Amygdala (tissue), 56 donors: ENCODE measurements at places on chromosomes 2 and 18.
A peak's percentile ranks its signal among the peaks of the same experiment; 100 is the strongest.

DNA sequence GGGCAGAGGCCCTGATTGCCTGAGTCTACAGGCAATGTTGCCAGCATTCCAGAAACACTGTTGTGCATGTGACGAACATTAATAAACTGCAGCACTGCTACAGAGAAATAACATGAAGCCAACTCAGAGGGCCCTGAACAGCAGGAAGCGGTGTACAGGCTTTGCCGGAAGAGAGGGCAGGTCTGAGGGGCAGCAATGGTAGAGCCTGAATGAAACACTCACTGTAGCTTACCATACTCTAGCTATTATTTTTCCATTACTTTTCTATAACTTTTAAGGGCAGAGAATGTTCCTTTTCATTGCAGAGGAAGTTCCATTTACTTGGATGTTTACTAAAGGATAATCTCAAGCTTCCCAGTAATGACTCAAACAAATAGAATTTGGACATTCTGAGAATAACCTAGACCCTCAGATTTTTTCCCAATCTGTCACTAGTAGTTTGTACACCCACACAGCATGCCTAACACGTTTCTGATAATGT is 150.4 kb downstream of the MTX2 start:
- DNase-seq = no peak

DNA sequence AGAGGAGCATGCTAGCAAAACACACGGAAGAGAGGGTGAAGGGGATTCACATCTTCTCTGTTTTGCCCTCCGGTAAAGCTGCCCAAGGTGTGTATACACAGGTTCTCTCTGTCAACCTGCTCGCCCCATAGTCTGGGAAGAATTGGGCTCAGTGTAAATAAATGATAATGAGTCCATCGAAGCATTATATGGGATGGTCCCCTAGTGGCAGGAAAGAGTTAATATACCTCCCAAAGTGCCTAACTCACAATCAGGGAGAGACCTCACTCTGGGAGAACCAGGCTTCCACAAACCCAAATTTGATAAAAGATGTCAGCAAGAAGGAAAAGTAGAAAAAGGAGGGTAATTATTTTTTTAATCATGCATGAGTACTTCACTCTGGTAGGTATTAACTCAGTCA is 262.2 kb upstream of the ZNF521 start:
- DNase-seq = no peak

DNA sequence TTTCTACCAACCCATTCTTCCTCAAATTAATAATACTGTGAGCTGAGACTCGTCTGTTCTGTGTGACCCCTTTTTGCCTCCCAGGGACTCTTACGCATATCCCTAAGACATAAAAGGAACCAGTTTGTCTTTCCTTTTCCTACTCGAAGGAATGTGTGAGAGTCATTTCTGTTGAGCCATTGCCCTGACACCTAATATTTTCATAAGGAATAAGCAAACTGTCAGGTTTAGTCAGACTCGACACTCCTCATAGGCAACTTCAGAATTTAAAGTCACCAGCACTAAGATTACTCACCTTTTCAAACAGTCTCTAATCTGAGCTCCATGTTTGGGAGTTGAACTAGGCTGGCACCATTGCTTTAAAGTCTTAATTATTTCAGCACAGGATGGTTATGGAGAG is 305.5 kb downstream of the IKZF2 start:
- DNase-seq = no peak

GRCh38 chr2:12318427-12319057 is 398.2 kb upstream of the TRIB2 start:
- DNase-seq = no peak

DNA sequence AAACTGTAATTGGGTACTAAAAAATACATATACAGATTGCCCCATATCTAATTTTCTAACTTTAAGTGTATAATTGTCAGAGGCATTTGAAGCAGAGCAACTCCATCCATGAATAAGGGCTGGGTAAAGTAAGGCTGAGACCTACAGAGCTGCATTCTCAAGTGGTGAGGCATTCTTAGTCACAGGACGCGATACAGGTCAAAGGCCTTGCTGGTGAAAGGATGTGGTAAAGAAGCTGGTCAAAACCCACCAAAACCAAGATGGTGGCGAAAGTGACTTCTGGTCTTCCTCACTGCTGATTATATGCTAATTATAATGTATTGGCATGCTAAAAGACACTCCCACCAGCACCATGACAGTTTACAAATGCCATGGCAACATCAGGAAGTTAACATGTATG is 50.0 kb downstream of the SLC8A1 start:
- no peak for DNase-seq

GRCh38 chr2:126707191-126707590 is 51.2 kb downstream of the GYPC start:
- DNase-seq = no peak

- DNase-seq = no peak
These were observed 177.8 kb upstream of the SCN7A start for GRCh38 chr2:166671801-166672200.

DNA sequence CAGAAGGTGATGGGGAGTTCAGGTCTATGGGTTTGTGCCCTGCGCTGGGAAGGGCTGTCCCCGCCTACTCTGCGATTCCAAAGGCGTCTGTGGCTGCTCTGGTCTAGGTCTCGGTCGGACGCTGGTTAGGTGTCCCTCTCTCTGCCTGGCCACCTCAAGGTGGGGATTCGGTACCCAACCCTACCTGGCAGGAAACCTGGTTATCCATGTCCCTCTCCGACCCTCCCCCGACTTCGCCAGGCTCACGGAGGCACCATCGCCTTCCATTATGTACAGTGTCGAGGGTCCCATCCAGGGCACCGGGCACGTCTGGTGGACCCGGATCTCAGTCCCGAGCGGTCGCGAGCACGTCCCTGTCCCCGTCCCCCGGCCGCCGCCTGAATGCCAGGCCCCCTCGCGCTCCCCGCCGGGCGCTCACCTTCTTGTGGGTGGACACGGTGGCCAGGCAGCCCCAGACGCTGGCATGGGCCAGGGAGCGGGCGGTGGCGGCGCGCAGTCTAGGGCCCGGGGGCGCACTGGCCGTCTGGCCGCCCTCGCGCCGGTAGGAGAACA is 628 bp downstream of the CREG2 start:
- DNase-seq = no peak

- DNase-seq = no peak
These were observed 182.9 kb downstream of the RTP5 start for GRCh38 chr2:242052421-242052820.

- no peak for DNase-seq
These were observed 60.5 kb upstream of the CYRIA start for GRCh38 chr2:16726147-16726546.

DNA sequence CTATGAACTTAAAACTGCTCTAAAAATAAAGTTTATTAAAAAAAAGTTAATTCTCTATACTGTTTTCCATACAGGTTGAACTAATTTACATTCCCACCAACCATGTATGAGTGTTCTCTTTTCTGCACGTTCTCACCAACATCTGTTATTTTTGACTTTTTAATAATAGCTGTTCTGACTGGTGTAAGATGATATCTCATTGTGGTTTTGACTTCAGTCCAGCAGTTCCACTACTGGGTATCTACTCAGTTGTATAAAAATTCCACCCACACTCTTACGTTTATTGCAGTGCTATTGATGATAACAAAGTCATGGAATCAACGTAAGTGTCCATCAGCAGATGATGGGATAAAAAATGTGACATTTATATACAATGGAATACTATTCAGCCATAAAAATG is 33.7 kb downstream of the SPAG16 start:
- DNase-seq = no peak

- no peak for DNase-seq
These were observed 16.7 kb downstream of the NOSTRIN start for GRCh38 chr2:168819050-168819715.

DNA sequence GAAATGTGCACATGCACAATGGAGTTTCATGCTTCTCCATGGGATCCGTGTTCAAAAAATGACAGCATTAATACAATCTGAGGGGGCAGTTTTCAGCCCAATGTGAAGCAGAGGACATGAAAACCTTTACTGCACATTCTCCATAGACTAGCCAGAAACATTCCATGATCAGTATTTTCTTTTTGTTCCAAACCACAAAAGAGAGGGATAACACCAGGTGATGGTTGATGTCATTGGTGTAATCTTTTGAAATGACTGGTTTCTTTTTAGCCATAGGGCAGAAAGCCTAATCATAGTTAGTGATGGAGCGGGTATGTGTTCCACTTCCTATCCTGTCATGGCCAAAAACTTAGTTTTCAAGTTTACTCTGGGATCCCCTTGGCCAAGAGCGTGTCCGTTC is 1.8 kb upstream of the KYNU start:
- no peak for DNase-seq

- no peak for DNase-seq
These were observed 35.2 kb downstream of the COPS8 start for GRCh38 chr2:237120916-237121315.

DNA sequence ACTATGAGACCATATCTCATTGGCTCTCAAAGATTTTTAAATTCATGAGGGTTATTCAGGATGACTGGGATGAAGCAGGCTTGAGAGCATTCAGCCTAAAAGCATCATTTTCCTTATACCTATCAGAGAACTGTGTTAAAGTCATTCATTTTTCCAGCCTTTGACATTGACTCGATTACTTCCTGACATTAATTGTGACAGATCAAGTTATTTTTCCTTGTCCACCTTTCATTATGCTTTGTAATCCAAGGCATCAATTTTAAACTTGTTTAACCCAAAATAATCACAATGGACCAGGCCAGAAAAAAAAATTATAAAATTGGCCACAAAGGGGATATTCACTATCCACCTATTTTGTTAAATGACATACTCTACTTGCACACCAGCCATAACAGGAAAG is 1606.8 kb upstream of the PIK3C3 start:
- DNase-seq = no peak

DNA sequence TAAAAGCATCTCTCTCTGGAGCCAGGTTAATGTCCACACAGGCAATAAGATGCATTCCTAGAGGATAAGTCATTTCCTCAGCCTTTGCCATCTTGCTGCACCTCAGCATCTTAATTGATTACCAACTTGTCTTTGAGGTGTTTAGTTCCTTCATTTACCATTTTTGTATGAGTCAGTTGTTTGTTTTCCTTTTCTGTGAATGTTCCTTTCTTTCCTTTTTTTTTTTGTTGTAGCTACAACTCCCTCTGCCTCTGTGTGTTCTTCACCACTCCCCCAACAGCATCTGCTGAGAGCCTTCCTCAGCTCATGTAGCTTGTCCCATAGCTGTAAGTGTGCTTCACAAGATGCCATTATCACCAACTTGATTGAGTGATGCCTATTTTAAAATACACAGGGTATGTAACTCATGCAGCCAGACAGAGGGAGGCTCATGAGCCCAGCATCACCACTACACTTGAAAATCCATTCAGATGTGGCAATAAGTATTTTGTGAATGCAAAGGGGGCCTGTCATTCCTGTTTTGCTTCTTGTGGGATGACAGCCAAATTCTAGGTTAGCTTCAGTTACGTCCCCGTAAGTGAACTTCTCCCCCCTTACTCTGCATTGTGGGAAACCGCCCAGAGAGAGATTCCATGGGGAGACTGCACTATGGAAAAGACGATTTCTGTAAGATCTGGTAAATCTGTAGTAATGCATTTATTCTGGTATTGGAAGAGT is 315.9 kb upstream of the ZEB2 start:
- no peak for DNase-seq

DNA sequence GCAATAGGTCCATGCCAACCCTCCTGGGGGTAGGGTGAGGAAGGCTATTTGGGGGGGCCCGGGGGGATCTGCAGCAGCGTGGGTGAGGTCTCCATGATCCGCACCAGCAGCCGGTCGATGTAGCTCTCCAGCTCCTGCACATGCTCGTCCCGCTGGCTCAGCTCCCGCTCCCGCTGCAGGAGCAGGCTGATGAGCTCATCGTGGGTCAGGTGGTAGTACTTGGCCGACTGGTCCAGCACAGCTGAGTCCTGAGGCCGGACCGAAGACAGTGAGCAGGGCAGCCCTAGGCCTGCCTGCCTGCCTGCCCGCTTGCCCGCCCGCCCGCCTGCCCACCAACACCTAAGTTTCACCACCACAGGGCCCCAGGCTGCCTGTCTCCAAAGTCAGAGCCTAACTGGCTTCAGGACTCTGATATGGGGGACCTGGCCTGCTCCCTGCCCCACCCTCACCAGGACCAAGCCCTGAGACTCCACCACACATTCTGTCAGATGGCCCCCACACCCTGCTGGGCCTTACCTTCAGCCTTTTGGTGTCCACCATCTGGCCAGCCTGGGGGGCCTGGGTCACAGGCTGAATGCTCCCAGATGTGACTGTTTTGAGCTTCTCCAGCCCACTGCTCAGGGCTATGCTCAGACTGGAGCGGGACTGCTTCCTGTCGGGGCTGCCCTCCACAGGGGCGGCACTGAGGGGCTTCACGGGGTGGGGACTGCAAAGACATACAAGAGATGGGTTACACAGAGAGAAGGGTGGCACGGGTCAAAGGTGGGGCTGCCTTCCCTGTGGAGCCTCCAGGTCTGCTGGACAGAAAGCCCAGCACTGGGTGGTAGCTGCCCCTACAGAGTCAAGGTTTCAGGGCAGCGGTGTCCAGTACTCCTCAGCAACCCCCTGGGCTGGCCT is 4.2 kb upstream of the SFXN5 start:
- peak; percentile 35 for DNase-seq

- DNase-seq = no peak
These were observed 53.9 kb downstream of the PTGR3 start for GRCh38 chr18:75154997-75155396.

GRCh38 chr2:127115471-127116199 is 8.7 kb upstream of the BIN1 start:
- no peak for DNase-seq

GRCh38 chr18:45678850-45679249 is 45.1 kb upstream of the SLC14A1 start:
- DNase-seq = no peak

DNA sequence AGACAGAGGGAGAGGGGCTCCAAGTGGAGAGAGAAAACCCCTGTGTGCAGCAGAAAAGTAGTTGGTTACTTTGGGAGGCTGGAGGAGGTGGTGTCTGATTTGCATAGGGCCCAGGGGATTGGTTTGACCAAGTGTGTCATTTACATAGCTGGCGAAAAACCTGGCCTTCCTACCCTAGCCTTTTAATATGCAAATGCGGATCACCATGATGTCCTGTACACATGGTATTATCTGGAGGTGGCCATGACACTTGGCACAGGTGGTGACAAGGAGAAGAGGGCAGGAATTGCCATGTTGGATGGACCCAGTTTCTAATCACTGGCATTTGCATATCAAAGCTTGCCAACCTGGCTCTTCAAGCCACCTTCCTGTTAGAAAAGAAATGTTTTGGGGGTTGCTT is 120.8 kb upstream of the CHAC2 start:
- DNase-seq = no peak

DNA sequence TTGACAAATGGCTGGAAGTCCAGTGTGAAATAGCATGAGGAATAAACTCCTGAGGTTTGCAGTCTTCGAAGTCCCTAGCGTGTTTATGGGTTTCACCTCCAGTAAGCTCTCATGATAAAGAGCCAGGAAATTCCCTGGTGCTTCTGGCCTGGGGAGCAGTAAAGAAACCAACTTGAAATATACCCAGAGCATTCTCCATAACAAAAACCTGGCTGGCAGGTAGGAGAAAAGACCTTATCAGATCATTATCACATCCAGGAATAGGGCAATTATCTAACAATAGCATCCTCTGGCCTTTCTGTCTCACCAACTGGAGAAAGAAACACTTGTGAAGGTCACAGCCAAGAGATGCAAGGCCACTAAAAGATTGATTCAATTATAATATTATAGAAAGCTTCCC is 513.6 kb upstream of the LRRTM4 start:
- no peak for DNase-seq

GRCh38 chr2:174171686-174172445 is 76.5 kb downstream of the OLA1 start:
- DNase-seq = no peak
